ENCODE measurements at places on chromosomes 13 and 19. TPM values are rescaled to one million over a fixed set of nuclear protein-coding genes. Genes with fewer than 3 reads are reported as not detected.

The CATSPERD gene
- not detected for polyA plus RNA-seq

The SIAH3 gene
- not detected for polyA plus RNA-seq

The CEACAM6 gene
- 25.1 TPM for polyA plus RNA-seq

DNA sequence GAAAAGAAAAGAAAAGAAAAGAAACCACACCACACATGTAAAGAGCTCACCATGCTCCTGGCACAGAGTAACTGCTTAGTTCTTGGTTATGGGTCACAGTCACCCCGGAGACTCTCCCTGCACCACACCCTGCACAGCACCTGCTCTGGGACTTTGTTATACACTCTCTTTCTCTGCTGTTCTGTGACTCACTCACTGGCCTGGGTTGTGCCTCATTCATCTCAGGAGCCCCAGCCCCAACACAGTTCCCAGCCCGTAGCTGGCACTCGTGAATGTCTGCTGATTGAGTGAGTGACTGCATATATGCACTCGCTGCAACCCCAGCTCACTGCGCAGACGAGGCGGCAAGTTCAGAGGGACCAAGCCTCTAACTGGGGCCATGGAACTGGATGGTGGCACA is 22.9 kb upstream of the ZNF507 start:
- no peak for DNase-seq

DNA sequence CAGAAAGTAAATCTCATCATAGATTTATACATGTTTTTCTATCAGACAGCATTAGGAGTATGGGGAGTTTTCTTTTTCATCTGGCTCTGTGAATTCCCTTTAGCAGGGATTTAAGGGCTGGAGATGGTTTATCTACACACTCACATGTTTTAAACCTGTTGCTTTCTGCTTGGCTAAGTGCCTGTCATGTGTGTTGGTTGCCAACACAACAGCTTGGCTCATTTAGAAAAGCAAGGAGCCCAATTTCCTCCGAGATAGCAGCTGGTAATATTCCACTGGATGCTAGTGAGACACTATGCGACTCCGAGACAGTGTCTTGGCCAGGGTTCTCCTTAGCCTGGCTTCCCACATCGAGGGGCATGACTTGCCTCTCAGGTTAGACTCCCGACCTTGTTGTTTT is 83.3 kb downstream of the KLF5 start:
- DNase-seq, result peak; percentile 45

- DNase-seq, result no peak
Measured at GRCh38 chr13:23621316-23621645, 51.1 kb downstream of the TNFRSF19 start.

DNA sequence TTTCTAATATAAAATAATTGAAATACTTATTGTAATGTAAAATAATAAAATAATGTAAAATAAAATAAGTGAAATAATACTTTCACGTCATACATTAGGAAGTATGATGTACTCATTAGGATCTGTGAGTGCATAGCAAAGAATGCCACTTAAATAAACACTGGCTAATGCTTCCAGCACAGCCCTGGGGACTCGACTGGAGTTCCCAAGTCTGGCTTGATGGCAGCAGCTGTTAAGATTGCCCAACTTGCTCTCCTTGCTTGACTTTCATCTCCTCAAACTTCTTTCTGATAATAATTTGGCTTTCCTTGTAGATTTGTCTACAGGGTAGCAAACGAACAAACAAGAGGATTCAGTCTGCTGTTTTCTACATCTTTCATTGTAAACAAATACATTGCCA is 191.9 kb downstream of the COG6 start:
- no peak for DNase-seq

GRCh38 chr13:48838193-48838973 is 137.3 kb upstream of the FNDC3A start:
- DNase-seq, result peak; percentile 9

- no peak for DNase-seq
Measured at GRCh38 chr13:70490320-70490935, 382.2 kb upstream of the KLHL1 start.

DNA sequence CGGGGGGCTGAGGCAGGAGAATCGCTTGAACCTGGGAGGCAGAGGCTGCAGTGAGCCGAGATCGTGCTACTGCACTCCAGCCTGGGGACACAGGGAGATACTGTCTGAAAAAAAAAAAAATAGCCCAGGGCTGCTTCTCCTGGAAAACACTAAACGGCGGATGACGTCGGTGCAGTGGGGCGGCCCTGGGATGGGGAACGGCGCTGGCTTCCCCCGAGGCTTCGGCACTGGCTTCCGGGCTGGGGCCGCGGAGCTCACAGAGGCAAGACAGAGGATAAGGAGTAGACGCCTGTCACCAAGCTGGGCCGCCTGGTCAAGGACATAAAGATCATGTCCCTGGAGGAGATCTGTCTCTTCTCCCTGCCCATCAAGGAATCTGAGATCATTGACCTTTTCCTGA is 5.0 kb downstream of the PRSS57 start:
- no peak for DNase-seq

GRCh38 chr13:27924529-27925141 is 4.8 kb downstream of the PDX1 start:
- DNase-seq, result peak; percentile 51

- no peak for DNase-seq
Measured at GRCh38 chr13:31885994-31886393, 145.6 kb upstream of the FRY start.

DNA sequence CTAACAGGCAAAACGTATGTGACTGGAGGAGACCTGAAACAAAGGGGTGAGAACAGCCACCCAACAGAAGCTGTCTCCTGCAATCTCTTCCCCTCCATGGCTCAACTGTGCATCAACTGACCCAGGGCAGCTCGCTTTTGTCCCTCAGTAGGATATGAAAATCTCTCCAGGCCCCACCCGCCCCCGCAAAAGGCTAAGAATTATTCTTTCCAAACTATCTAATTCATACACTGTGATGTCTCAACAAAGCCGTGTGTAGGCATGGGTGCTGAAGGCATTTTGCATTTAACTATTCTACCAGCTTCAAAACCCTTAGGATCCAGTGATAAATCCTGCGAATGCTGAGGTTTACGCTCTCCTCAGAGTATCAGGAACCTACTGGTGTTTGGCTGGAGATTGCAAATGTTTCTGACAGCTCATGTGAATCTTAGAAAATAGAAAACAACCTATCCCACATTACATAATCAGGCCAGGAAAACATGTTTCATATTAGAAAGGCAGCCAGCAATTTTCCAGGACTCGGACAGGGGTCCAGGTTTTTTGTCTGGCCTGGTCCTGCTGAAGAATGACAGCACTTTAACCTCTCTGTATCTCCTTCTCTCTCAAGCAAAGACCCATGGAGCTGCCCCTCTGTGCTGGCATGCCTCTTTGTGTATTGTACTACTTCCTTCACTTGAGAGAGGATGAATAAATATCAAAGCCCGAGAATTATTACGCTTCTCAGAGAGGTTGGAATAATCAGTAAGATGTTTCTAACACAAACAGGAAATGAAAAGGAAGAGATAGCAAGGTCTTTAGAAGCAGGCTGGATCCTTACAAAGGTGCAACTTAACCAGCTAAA is 17.3 kb downstream of the DHRS12 start:
- no peak for DNase-seq
